CD4-positive, alpha-beta T cell treated with Interferon gamma for 1 hour (primary cell): ENCODE measurements at places on chromosomes 3 and 15.

GRCh38 chr3:35012214-35012613 is 627.1 kb upstream of the ARPP21 start:
- no peak for DNase-seq

DNA sequence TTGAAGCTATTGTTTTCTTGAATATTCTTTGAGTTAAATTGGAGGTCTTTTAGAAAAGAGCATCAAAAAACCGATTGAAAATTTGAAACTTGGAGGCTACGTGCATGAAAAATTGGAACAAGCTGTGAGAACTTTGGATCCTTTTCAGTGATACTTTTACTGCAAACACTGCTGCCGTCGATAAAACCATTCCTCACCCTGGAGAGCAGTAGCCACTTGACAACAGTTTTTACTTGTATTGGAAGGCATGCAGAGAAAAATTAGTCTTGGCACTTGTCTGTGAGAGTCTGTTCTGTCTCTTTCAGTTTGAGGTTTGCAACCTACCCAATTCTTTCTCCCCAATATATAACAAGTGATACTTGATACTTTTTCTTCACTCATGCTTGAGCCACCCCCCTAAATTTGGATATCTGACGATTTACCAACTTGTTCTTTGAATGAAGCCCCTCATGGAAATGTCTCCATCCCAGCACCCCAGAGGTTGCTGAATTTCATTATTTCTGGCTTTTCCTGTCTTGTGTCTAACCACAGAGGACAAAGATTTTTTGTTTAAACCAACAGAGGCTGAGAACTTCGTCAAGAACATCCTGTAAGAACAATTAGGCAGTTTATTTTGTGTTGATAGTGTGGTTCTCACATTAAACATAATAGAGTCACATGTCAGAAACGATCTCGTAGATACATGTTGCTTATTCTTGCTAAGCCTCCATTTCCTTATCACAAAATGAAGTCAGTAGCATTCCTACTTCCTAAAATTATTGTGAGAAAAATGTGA is 307.3 kb upstream of the PLSCR5 start:
- DNase-seq, result no peak

DNA sequence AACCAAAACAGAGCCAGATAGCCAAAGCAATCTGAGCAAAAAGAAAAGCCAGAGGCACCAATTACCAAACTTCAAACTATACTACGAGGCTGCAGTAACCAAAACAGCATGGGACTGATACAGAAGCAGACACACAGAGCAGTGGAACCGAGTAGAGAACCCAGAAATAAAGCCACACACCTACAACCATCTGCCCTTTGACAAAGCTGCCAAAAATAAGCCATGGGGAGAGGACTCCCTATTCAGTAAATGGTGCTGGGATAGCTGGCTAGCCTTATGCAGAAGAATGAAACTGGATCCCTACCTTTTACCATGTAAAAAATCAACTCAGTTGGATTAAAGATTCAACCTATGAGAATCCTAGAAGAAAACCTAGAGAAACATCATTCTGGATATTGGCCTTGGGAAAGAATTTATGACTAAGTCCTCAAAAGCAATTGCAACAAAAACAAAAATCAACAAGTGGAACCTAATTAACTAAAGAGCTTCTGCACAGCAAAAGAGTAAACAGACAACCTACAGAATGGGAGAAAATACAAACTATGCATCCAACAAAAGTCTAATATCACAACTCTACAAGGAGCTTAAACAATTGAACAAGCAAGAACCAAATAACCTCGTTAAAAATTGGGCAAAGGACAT is 95.1 kb downstream of the APBA2 start:
- DNase-seq, result no peak

DNA sequence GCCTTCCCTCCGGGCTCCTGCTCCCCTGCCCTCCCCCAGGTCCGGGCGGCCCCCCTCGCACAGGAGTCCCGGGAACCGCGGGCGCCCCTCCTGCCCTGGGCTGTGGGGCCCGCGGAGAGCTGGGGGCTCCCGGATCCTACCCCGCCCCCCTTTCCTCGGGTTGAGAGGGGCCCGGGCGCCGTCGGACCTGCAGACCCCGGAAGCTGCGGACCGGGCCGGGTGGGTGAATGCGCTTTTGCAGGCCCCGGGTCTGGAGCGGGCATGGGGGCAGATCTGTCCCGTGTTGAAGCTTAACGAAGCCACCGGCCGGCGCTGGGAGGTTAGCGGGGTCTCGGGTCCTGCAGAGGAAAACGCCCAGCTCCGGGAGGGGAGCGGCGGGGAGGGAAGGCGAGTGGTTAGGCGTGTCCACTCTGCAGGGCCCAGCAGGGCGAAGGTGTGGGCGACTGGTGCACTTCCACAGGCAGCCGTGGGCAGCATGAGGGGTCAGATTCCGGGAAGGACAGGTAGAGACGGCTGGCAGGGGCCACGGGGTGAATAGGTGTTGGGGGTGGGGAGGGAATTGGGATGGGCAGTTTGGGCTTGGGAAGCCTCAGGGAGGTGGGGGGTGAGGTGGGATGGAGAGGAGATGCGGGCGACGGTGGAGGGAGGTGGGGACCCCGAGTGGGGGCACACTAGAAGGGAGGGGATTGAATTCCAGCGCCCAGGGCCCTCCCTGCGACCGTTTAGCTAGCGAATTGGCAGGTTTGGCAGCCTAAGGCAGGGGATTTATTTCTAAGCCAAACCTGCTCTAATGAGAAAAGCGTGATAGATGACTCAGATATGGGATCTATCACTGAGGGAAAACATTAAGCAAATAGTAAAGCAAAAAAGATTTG is 635 bp downstream of the CD276 start:
- DNase-seq, result no peak

- no peak for DNase-seq
These were observed 101.3 kb upstream of the NANOGP8 start for GRCh38 chr15:35186346-35186745.

- DNase-seq, result no peak
These were observed 50.2 kb downstream of the CA12 start for GRCh38 chr15:63331456-63331855.

DNA sequence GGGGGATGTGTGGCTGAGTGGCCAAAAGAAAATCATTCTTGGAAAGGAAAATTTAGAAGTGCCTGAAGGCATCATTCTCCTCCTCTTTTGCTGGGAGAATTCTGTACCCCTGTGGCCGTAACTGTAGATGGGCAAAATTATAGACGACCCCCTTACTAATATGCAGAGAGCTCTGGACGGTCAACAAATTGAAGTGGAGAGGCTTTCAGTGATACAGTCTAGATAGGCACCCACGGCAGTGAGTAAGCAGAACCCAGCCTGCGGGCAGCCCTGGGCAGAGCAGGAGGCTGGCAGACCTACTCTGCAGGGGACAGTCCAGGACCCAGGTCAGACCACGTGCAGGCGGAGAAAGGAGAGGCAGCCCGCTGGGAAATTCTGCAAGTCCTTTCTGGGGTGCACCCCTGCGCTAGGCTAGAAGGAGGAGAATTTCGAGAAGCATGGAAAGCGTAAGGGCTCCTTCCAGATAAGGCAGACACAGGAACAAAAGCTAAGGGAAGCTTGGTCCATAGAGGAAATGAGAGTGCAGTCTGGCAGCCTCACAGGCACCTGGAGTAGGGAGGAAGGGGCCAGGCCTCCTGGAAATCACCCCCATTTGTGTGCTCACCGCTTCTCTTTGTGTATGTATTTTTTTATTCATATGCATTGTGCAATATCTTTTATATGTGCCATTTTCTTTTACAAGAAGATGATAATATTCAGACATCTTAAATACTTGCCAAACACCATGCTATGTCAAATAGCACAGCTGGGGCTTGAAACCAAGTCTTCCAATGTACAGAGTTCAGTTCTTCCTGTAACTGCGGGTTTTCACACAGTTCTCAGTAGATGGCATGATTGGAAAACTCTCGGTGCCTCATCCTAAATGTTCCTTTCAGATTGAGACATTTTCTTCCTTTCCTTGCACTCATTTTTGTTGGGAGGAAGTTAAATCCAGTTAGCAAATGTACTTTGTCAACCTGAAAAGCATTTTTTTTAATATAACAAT is 40.2 kb downstream of the LRRK1 start:
- peak; percentile 4 for DNase-seq

GRCh38 chr3:100104817-100105413 is 9.4 kb downstream of the FILIP1L start:
- no peak for DNase-seq

DNA sequence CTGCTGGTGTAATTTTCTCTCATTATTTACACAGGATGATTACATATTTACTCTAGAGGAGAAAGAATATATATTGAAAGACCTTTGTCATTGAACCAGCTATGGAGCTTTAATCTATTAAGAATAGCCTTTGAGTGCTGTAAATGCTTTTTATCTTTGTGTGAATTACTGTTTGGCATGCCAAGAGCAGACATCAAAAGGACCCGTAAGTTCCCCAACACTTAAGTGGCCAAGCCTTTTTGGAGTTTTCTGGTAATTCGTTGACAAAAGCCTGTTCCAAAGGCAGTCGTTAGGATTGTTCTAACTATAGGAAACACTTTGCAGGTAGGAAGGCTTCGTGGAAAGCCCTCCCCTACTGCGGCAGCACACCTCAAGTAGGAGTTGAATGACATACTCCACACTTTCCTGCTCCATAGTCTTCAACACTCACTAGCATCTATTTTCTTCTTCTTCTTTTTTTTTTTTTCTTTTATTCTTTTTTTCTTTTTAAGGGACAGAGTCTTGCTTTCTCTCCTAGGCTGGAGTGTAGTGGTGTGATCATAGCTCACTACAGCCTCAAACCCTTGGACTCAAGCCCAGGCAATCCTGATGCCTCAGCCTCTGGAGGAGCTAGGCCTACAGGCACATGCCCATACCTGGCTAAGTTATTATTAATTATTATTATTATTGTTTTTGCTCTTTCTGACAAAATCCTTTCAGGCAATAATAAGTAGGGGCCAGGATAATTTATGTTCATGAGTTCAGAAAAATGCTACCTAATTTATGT is 98.6 kb downstream of the SUCNR1 start:
- no peak for DNase-seq

DNA sequence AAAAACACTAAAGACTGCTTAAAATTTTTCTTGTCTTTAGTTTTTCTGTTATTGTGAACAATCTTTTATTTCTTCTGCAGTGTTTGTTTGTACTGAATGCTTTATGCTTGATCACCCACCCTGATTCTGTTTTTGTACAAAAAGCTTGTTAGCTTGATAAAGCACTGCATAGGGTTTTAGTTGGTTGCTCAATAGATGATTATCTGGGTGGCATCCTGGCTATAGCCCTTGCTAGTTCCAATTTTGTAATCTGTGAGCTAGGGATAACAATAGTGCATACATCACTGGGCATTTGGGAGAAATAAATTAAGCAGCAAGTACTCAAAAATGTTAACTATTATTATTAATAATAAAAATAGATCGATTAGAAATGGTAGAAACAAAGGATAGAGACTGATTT is 102.3 kb downstream of the ZPLD1 start:
- no peak for DNase-seq

DNA sequence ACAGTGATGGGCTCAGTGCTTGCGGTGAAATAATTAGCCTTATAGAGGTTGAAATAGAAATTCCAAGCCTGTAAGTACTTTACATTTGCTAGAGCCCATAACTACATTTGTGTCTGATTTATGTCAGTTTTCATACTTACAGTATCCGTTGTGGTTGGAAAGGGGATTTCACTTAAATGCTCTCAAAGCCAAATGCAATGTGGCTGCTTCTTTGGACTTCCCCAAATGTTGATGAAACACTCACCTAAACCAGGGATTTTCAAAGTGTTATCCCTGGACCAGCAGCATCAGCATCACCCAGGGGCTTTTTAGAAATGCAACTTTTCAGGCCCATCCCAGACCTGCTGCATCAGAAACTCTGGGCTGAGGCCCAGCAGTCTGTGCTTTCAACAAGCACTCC is 378.7 kb downstream of the MCTP2 start:
- no peak for DNase-seq

- DNase-seq, result no peak
These were observed 50.9 kb upstream of the DCBLD2 start for GRCh38 chr3:98952404-98952803.

GRCh38 chr3:54122324-54123002 is at the start of gene CACNA2D3:
CACNA2D3 (plus strand) TSS chr3:54122552.
- DNase-seq, result no peak

DNA sequence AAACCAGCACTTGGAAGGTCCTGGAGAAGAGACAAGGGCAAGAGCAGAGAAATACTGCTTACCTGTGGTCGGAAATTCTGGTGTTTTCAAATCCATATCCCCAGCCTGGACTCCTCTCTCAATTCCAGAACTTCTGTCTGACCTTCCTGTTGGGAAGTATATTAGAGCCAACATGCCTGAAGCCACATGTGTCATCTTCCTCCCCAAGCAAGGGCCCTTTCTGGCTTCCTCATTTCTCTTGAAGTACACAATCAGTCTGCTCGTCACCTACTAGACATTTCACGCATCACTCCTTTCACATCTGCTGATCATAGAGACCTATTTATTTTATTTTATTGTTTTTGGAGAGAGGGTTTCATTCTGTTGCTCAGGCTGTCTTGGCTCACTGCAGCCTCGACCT is 8.4 kb downstream of the PARP14 start:
- DNase-seq, result peak; percentile 31

GRCh38 chr3:125140011-125140817 is 72.3 kb downstream of the SLC12A8 start:
- DNase-seq, result no peak

DNA sequence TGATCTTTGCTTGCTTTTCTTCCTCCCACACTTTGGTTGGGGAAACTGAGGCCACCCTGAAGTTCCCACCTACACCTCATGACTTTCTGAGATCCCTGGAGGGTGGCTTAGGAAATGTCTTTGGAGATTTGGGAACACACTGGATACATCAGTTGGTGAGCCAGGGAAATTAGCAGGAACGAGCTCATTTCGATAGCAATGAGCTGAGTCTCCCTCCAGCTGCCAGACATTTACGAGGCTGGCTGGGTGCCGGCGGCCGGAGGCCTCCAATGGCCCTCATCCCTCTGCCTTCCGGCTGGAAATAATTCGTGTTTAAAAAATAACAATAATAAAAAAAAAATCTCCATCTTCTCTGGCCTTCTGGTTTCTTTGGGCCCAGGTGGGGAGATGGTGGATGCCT is 38.8 kb downstream of the SMAD6 start:
- DNase-seq, result no peak

- no peak for DNase-seq
These were observed 374.9 kb upstream of the CNTN4 start for GRCh38 chr3:1723726-1724125.

GRCh38 chr3:160876643-160877042 is 120.6 kb downstream of the PPM1L start:
- no peak for DNase-seq

- DNase-seq, result no peak
These were observed 100.8 kb upstream of the CHMP2B start for GRCh38 chr3:87126321-87126720.

- DNase-seq, result no peak
These were observed 35.6 kb downstream of the LNP1 start for GRCh38 chr3:100436951-100437350.

DNA sequence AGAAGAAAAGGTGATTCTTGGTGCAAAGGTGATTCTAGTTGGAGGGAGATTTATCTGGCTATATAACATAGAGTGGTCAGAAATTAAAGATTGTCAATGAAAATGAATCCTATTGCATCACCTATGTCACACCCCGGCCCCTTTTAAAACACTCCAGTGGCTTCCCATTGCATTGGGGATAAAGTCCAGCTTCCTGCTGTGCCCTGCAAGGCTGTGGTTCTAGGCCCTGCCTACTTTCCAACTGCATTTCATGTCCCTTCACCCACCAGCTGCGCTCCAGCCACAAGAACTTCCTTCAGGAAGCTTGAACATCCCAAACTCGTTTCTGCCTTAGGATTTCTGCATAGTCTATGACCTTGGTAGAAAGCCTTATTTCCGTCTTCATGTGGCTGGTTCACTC is 118.7 kb upstream of the UMPS start:
- DNase-seq, result no peak

GRCh38 chr3:28595372-28595771 is 246.7 kb upstream of the AZI2 start:
- no peak for DNase-seq

GRCh38 chr3:18188491-18188890 is 236.6 kb downstream of the SATB1 start:
- DNase-seq, result no peak
